ENCODE measurements at places on chromosomes 2 and 18.

GRCh38 chr2:16281451-16282335, 341.3 kb downstream of the MYCN start:
- no peak for DNase-seq

DNA sequence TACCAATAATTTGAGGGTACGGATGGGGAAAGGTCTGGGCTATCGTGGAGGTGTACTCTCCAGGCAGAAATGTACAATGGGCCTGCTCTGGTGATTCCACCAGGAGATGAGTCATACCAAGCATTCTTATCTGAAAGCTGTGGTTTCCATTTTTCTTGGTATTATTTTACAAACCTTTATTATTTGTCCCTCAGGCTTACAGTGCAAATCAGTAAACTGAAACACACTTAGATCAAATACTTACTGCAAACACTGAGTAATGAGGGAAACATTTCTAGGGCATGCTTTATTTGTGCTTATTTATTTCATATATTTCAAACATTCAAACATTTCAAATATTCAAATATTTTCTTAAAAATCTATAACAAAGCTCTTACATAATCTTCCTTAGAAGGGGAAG, 319.8 kb downstream of the RND3 start:
- DNase-seq: no peak

DNA sequence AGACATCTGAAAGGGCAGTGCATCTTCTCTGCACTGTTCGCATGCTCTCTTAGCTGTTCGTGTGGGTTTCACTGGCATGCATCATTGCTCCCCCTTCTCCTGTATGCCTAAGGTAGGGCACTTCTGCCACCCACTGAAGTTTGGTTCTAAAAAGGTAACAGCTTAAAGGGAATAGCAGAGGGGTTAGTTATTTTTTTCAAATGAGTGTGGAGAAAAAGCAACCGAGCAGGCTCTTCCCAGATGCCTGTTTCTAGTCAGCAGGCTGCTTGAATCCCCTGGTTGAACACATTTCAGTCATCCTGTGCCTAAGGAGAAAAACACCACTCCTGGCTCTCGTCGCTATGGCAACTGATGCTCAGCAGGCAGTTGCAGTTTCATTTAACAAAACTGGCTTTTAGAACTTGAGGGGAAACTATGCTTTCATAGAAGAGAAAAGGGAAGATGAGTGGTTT, 69.8 kb upstream of the GALNT3 start:
- DNase-seq: no peak

DNA sequence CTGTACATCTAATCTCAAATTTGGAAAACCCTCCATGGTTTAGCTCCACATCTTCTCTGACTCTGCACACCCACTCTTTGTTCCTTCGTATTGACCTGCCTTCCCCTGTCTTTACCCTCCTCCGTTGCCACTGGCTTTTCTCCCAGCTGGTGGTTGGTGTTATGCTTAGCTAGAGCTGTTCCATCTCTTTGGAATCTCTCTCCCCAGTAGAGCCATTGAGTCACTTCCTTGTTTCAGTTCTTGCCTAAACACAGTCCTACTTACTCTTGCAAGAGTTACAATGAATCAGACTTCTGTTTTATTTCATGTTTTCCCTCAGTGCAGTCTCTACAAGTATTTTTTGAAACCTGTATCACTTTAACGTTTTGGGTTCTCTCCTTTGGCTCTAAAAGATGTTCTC, 263.9 kb downstream of the LTBP1 start:
- no peak for DNase-seq

- DNase-seq: no peak
These were observed 151.8 kb downstream of the SH3RF3 start for GRCh38 chr2:109280804-109281203.

DNA sequence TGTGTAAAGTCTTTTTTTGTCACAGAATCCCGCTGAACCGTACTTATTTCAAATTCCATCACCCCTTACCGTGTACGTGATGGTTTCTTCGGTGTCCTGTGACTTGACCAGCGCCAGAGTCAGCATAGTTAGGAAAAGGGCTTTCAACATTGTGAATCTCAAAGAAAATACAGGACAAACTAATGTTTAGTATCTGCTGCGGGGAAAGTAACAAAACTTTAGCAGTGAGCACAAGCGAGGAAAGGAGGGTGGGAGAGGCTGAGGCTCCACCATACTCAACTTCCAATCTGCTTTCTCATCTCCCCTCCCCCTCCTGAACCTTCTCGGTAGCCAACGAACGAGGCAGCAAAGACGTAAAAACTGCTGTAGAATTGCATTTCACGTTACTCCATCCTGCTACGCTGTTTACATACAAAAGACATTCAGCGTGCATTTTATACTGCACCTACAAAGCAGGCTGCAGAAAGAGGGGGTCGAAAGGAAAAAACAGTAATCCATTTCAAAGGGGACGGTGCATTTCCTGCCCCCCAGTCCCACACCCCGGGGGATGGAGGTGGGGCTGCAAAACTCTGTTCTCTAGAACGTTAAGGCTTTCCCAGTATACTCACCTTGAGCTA, 1.2 kb downstream of the EFEMP1 start:
- no peak for DNase-seq

GRCh38 chr2:239049421-239050251, 201.8 kb downstream of the TWIST2 start:
- DNase-seq: no peak

DNA sequence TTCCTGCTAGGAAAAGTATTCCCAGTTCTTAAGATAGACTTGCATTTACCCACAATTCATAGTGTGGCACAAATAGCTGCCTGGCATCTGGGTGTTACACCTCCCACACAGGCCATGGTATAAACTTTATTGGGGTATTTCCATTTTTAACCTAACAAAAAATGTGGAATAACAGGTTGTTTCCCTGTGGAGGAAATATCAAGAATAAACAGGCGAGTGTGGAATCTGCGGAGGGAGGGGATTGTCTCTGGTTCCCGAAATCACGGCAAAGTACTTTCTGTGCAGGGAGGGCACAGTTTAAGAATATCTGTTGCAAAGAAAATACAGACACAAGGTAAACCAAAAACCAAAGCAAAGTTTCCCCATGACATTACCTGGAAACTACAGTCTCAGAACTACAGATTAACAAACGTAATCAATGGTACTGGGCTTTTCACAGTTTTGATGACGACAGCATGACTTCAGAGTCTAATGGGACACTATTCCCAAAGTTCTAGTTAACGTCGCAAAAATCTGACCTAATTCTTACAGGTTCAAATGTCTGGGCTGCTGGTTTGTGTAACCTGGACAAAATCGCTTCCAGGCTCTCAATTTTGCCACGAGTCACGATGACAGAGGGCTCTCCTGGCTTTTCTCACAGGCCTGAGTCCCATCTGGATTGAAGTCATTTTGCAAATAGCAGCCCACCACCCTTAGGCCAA, 1.4 kb downstream of the STARD7 start:
- DNase-seq: no peak

- no peak for DNase-seq
These were observed 38.4 kb downstream of the CREG2 start for GRCh38 chr2:101348883-101349282.

DNA sequence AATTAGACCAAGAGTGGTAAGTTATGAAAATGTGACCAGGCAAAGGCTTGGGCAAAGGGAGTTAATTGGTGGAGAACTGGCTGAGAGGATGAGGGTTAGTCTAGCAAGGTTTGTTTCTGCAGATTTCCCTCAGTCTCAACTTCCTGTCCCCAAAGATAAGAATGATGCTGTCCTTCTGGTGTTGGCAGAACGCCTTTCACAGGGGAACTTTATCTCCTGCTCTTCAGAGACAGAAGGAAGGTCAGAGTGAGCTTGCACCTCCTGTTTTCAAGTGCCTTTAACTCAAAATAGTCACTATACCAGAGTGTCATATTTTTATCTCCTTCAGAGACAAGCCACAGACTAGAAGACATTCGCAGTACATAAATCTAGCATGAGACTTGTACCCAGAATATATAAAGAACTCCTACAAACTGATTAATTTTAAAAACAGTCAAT, 95.7 kb downstream of the TEX51 start:
- DNase-seq: no peak

DNA sequence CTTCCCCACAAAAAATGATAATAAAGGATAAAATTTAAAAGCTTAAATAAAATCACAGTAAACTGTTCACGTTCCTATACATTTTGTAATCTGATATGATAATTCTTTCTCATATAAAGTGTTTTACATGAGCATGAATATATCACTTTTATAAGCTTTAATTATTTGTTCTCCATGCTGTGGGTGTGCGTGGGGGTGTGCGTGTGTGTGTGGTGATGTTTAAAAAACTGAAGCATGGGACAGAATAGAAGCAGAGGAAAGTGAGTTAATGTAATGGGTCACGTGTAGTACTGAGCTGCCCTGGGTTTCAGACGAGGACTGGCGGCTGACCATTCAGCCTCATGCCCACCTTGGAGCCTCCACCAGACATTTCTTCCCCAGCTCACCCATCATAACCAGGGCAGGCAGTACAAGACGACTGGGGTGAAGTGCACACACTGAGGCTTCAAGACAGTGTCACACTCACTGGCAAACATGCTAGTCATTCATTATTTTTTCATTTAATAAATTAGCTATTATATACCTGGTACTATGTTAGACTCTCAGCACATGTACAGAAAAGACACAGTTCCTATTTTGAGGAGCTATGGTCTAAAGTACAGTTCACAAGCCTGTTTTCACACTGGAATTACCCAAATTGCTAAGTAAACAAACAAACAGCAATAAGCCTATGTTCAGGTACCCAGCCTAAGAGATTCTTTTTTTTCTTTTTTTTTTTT, 97.2 kb upstream of the LPIN2 start:
- no peak for DNase-seq

GRCh38 chr2:8355102-8355859, 326.6 kb upstream of the ID2 start:
- no peak for DNase-seq

DNA sequence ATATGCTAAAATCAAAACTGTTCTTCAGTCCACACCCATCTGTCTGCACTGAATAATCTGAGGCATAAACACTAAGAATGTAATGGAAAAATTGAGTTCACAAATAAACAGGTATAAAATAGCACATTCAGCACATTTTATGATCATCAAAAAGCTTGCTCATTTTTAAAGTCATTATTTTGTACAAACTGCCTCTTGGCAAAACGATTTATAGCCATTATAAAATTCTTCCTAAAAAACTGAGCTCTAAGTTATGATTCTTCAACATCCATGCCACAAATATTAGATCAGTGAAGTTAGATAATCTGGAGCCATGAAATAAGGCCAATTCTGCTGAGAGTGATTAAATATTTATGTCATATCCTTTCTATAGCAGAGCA, 233.5 kb downstream of the DYM start:
- no peak for DNase-seq

DNA sequence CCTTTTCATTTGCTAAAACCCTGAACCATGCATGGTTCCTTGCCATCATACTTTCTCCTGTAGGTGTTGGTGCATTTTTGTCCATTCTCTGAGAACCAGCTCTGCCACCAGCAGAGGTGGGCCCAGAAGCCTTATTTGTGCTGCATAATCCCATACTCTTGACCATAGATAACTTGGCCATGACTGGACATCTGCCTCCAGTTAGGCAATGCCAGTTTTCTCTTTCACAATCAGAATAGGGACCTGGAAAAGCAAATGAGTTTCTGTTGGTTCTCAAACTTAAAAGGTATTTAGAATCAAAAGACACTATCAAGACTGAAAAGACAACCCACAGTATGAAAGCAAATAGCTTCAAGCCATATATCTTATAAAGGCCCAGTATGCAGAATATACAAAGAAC, 167.3 kb downstream of the MAIP1 start:
- DNase-seq: no peak

GRCh38 chr2:206873423-206873822, 65.9 kb upstream of the CPO start:
- DNase-seq: no peak

- no peak for DNase-seq
These were observed 15.5 kb upstream of the CCDC195 start for GRCh38 chr2:224731665-224732064.

DNA sequence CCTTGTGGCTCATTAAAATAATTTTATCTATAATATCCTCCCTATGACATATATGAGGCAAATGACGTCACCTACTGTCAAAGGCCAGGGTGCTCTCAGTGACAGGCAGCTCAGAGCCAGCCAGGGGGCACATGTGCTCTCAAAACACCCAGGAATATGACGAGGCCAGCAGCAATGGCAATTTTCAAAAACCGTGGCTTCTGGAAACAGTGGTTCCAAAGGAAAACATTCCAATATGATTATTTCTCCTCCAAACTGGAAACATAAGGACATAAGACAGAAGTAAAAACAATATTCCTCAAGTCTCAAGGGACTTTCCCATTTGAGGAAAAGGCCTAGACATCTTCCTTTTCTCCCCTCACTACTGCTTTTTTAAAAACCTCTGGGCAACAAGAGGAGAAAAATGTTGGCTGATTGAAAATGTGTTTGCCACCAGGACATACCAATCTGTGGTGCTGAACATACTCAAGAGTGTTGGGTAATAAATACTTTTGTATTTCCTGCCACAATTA, 40.8 kb downstream of the RNF152 start:
- no peak for DNase-seq

DNA sequence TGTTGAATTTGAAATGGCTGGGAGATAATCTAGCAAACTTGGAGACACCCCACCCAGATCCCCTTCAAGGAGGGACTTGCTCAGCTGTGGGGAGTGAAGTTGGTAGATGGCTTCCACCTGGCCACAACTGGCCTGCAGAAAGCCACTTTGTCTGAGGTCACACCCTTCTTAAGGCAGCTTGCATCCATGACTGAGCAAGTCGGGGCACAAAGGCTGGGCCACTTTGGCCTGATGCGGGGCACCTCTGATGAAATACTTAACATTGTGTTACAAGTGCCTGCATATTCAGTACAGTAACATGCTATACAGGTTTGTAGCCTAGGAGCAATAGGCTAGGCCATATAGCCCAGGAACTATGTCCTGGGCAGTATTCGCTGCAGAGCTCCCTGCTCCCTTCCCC, 13.4 kb upstream of the RPL37A start:
- DNase-seq: no peak

DNA sequence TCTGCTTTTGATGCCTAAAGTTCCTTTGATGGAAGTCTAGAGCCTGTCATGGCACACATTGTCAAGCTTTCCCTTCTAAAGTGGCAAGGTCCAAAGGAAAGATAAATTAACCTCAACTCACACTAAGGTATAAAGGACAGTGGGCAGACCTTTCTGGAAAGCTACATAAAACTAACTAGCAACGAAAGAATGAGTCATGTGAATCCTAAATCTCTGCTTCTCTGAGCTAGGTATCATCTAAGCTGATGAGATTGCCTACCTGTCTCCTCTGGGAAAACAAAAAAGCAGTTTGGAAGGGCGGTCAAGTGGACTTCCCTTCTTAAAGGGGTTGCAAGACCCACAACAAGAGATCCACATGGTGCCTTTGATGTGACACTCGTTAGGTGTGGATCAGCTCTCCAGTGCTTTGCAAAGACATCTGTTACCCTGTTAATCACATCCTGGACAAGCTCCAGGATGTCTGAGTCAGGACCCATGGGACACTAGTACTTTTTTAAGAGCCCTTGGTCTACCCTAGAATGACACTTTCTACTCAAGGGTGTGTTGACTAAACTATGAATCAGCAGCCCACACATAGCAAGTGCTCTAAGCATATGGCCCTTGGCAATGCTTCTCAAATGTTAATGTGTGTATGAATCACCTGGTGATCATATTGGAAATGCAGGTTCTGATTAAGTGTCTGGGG, 173.5 kb downstream of the ALK start:
- DNase-seq: no peak

- DNase-seq: no peak
These were observed 33.9 kb downstream of the TMEM18 start for GRCh38 chr2:643334-643733.

GRCh38 chr2:120398996-120399888, 53.3 kb downstream of the INHBB start:
- no peak for DNase-seq

Data from GF-D8 (cell line).